ENCODE measurements at places on chromosomes 5 and 9.

GRCh38 chr5:54063817-54064216, 246.6 kb downstream of the ARL15 start:
- DNase-seq = no peak

DNA sequence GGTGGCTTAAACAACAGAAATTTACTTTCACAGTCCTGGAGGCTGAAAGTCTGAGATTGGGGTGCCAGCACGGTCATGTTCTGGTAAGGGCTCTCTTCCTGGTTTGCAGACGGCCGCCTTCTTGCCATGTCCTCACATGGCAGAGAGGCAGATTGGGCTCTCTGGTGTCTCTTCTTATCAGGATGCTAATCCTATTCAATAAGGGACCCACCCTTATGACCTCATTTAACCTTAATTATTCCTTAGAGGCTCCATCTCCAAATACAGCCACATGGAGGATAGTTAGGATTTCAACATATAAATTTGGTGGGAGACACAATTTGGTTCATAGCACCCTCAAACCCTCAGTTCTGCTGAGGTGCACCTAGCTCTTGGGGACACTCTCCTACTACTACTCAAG, 180.4 kb downstream of the DAB2IP start:
- DNase-seq = no peak

GRCh38 chr9:75033791-75034473, 5.8 kb upstream of the CARNMT1 start:
- DNase-seq = no peak

GRCh38 chr9:121876255-121876654, 216.9 kb downstream of the TTLL11 start:
- DNase-seq = no peak

DNA sequence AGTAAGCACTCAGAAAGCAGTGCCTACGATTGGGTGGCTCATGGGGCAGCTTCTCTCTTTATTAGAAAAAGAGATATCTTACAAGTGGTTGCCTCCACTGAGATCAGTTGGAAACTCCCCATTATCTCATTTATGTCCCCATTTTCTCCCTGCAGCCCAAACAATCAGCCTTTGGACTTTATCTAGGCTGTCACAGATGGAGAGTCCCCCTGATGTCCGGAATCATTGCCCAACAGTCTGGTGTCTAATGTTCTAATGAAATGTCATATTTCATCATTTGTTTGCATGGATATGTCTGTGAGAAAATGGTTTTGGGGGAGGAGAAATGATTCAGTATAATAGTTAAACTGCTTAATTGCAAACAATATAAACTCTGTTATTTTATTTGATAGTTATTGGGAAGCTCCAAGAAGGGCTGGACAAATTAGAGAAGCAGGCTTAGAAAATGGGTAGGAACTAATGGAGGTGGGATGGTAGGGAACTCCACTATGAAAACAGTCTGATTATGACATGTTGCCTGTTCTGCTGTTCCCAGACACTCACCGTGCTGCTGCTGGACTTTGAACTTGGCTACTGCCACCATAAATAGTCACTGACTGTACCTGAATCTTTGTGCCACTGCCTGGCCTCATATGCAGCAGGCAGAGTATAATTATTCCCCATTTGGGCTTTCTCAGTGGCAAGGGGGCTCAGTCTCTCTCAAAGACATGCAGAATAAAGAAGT, 38.3 kb upstream of the SMAD5 start:
- no peak for DNase-seq

- peak; percentile 58 for DNase-seq
Measured at GRCh38 chr9:69171049-69171448, 3.0 kb upstream of the TJP2 start.

DNA sequence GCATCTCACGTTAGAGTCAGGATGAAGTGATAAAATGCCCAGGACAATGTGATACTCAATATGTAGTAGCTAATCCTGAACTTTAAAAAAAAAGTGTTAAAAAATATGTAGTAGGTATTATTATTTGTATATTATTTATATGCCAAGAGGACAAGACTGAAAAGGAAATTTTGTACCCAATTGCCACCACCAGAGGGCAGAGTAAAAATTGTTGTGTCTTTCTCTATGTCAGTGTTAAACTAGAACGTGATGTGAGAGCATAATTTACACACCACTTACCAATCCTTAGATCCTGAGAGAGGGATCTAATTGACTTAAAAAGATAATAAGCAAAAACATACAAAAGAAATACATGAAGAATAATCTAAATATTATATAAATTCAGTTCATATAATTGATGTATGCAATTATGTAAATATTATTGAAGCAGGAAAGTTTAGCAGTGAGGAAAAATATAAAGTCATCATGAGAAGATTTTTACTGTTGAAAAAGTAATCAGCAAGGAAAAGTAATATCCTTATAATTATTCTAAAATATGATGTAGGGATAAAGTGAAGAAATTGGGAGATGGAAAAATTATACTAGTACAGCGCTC, 288.9 kb downstream of the RAB3C start:
- no peak for DNase-seq

DNA sequence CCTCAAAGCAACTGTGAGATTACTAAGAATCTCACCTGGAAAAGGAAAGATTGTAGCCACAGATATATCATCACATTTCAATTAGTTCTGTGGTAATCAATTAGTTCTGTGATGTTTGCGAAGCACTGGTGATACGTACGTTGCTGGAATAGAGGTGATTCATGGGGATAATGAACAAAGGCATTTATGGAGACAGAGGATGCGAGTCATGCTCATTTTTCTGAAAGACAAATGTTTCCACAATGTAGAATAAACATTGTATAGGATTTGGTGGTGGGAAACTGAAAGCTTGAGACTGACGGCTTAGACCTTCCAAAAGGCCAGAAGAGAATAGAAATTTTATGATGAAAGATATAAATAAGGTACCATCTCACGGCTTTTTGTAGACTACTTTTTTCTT, 507.3 kb upstream of the TYRP1 start:
- no peak for DNase-seq

DNA sequence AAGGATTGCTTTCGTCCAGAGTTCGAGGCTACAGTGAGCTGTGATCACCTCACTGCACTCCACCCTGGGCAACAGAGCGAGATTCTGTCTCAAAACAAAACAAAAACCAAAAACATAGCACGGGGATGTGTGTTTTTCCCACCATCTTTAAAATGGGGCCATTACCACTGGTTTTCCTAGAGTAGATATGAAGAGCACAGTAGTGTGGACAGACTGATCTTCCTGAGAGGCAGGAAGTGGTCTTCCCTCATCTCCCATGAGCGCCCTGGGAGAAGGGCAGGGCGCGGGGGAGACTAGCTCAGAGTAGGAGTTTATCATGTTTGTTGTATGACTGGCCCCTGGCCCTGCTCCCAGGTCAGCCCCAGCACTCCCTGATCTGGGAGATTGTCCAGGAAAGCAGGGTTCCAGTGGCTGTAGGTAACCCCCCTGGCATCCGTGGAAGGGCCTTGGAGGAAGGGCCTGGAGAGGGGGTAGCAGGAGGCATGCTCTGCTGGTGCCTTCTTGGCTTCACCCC, 2.3 kb downstream of the SUSD3 start:
- no peak for DNase-seq

DNA sequence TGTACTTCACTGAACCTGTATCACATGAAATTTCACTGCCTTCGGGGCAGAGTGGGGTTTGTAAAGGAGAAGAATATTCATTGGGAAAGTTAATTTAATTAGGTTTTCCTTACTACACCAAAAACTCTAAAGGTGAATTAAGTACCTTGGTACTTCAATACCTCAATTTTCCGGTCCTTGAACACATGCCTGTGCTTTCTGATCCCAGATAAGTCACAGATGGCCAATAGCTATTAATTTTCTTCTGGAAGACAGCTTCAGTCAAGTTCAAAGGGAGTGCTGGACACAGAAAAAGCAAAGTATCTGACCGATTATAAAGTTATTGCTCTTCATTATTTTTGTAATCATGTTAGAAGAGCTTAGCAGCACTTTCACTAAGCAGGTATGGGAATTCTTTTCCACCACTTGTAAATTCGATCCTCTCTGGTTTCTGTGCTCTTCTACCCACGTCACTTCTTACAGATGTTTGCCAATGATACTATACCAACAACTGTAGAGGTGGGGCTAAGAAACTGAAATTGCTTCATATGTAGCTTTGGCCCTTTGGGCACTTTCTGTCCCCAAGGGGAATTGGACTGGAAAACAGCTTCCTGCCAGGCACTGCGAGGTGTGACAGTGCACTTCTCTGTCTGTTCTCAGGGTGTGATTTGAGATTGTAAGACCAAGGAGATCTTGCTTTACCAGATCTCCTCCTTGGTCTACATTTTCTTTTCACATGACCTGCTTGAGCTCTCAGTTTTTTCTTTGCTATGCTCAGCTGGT, 164.0 kb downstream of the CCDC192 start:
- DNase-seq = no peak

DNA sequence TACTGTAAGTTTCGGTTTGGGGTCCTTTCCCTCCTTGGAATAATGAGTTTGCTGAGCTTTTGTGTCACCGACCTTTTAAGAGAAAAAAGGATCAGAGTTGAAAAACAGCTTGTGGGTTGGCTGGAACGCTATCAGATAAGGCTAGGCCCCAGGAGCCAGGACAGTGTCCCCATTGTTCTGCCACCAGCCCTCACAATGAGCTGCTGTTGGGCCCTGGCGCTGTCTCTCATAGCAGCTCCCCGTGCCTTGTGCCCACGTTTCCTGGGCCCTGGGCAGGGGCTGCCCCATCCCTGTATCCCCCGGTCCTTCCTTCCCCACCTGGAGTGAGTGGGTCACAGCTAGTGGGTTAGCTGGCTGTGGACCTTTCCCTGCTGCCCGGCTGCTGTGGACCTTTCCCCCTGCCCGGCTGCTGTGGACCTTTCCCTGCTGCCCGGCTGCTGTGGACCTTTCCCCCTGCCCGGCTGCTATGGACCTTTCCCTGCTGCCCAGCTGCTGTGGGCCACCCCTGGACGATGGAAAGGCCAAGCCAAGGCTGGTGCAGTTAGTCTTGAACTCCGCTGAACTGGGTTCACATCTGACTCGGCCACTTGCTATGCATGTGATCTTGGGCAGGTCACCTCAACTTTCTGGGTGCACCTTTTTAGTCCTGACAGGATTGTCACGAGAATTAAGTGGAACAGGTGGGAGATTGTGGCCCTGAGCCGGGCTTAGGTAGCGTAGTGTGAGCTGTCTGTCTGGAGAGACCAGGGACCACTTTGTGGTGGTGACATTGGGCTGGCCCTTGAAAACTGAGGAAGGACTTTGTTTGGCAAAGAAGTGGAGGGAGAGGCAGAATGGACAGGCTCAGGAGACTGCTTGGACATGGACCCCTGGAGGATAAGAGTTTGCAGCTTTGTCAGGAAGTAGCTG, 99.5 kb downstream of the DAB2IP start:
- no peak for DNase-seq

GRCh38 chr9:94928691-94929368, 202.3 kb downstream of the AOPEP start:
- DNase-seq = no peak

GRCh38 chr5:83802686-83803085, 82.0 kb upstream of the HAPLN1 start:
- peak; percentile 2 for DNase-seq

DNA sequence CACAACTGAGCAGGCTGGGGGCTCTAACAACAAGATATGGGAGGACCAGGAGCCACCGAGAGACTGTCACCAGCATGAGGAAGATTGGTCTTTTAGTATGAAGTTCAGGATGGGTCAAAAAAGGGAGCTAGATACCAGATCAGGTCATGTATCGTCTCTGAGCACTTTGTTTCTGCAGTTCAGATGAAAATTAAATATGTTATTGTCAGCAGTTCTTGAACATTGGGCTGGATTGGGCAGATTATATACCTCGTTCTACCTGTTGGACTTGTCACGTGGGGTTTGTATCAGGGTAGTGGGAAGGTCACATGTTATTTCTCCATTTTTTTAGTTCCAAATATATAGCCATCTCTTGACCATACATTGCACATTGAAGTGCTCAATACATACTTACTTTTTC, 47.3 kb downstream of the RCL1 start:
- DNase-seq = no peak

DNA sequence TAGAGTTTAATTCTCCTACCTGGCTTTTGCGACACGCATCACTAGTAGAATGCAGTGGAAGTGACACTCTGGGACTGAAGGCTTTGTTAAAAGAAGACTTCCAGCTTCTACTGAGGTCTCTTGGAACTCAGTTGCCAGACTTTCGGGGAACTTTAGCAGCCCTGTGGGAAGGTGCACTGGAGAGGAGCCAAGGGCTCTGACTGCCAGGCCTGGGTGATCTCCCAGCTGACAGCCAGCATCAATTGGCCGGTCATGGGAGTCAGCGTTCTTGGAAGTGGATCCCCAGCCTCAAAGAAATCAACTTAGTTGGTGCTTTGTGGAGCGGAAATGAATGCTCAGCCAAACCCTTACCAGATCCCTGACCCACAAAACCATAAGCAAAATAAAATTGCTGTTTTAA, 87.1 kb downstream of the OSTF1 start:
- no peak for DNase-seq

DNA sequence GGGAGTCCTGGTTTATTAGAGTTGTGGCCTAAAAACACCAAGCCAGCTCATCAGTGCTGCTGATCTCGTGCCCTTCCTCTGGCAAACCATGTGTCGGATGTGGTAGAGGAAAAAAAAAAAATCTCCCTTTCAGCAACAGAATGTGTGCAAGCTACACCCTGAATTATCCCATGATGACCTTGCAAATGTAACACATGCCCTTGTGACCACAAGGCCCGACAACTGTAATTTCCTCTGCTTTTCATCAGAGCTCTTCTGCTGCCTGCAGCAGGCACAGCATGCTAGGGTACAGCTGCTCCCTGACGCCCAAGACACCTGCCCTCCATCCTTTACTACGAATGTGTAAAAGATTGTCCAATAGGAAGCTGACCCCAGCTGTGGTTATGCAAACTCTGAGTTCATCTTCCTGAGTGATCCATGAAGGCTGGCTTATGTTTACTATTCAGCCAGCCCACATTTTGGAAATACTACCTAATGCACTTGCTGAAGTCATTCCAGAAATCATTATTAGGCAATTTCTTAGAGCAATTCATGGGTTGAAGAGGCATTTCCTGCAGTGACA, 14.6 kb upstream of the BNC2 start:
- no peak for DNase-seq

- DNase-seq = no peak
Measured at GRCh38 chr5:1507961-1508658, 15.7 kb downstream of the LPCAT1 start.

DNA sequence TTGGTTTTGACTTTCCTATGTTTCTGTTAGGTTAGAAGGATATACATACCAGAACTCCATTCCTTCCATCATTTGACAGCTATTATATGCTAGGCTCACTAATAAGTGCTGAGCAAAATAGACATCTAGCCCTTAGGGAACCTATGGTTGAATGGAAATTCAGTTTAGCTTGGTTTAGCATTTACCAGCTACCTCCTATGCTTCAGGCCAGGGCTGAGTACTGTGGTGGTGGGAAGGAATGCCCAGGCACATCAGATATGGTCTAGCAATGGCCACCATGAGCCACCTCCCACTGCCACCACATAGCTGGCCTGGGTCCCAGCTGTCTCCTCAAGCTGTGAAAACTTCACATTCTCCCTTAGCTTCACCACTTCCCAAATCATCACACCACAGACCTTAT, 89.4 kb downstream of the SPOCK1 start:
- DNase-seq = no peak

DNA sequence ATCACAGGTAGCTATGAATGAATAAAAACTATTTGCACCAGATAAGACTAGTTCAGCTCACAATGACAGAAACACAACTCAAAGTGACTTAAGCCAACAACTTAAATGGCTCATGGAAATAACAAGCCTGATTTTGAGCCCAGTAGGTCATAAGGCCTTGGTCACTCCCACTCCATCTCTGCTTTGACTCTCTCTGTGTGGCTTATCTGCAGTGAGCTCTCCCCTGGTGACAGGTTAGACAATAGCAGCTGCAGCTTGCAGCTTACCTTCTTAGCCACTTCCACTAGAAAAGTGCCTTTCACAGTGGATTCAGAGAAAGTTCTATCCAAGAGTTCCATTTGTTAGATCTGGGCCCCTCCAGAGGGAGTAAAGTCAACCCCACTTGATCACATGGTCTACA, 315.7 kb downstream of the RAB3C start:
- no peak for DNase-seq
